Ovary (tissue), 10 donors: ENCODE measurements at places on chromosomes 2 and 18. TPM values are rescaled to one million over a fixed set of nuclear protein-coding genes. Genes with fewer than 3 reads are reported as not detected.

Gene COL6A3
- total RNA-seq: 479 TPM

Gene MTA3
- 76.1 TPM for total RNA-seq

Gene DES
- 86.5 TPM for total RNA-seq

Gene CHRNA1
- not detected for total RNA-seq

GRCh38 chr2:228417956-228418355 lies 236.5 kb upstream of the SPHKAP start:
- no peak overlapping the region for H3K27ac ChIP-seq
- DNase-seq: no peak
- H3K4me3 ChIP-seq: no peak overlapping the region
- H3K27me3 ChIP-seq: no peaks in the 10 kb centered on the region
- no peaks in the 10 kb centered on the region for H3K4me1 ChIP-seq
- H3K36me3 ChIP-seq: no peaks in the 10 kb centered on the region

- H3K27ac ChIP-seq: no peak overlapping the region
- no peaks in the 10 kb centered on the region for H3K4me1 ChIP-seq
- H3K36me3 ChIP-seq: no peaks in the 10 kb centered on the region
- H3K4me3 ChIP-seq: no peak overlapping the region
Measured at GRCh38 chr2:157256626-157257025, 879 bp upstream of the GALNT5 start.

GRCh38 chr2:103605071-103605780 lies 843.4 kb downstream of the TMEM182 start:
- no peak overlapping the region for H3K4me3 ChIP-seq
- H3K4me1 ChIP-seq: no peaks in the 10 kb centered on the region
- H3K27me3 ChIP-seq: no peaks in the 10 kb centered on the region
- H3K36me3 ChIP-seq: no peaks in the 10 kb centered on the region

DNA sequence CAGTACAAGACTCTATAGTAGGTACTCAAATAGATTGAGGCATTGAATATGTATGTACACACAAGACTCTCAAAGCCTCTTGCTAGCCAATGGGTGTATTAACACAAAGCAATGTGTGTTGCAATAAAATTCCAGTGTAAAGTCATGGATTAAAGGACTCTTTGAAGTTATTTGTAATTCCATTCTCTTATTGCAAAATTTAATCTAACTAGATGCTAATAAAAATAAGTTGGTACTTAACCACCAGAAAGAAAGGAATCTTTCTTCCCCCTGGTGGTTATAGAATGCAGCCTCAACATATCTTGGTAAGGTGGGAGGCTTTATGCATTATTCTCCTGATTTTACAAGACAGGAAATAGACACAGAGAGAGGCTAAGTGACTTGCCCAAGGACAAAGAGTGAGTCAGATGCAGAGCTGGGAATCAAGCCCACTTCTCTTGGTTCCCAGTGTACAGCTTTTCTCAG lies 18.0 kb downstream of the LRP1B start:
- no peaks in the 10 kb centered on the region for H3K36me3 ChIP-seq
- H3K27ac ChIP-seq: no peak overlapping the region
- no peaks in the 10 kb centered on the region for H3K27me3 ChIP-seq
- no peaks in the 10 kb centered on the region for H3K4me1 ChIP-seq
- DNase-seq: no peak

- no peak overlapping the region for H3K4me3 ChIP-seq
- no peak overlapping the region for H3K27ac ChIP-seq
- DNase-seq: no peak
- H3K36me3 ChIP-seq: no peaks in the 10 kb centered on the region
- no peaks in the 10 kb centered on the region for H3K27me3 ChIP-seq
Measured at GRCh38 chr18:73479477-73479876, 611.7 kb upstream of the NETO1 start.

- H3K27me3 ChIP-seq: no peaks in the 10 kb centered on the region
- no peak overlapping the region for H3K27ac ChIP-seq
- peak; percentile 67 for DNase-seq
- H3K4me3 ChIP-seq: no peak overlapping the region
- H3K36me3 ChIP-seq: no peaks in the 10 kb centered on the region
- H3K4me1 ChIP-seq: peaks cover 5% of the 10 kb centered on the region
Measured at GRCh38 chr2:27249891-27250651, 12.8 kb downstream of the SLC30A3 start.

DNA sequence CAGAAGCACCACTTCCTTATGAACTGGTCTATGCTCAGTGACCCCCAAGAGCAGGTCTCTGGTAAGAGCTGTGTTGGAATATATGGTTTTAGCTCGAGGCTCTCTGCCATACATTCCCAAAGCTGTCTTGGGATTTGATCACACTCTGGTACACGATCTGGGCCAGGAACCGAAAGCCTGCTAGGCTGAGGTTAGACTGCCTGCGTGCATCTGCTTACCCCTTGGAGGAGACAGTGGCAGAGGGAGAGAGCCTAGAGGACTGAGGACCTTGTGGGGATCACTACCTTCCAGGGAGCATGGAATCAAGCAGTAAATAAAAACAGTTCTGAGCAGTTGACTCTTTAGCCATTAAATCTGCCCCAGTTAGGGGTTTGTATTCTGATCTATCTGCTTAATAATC lies 63.7 kb downstream of the ZNF532 start:
- peaks cover 5% of the 10 kb centered on the region for H3K4me1 ChIP-seq
- no peak overlapping the region for H3K4me3 ChIP-seq

DNA sequence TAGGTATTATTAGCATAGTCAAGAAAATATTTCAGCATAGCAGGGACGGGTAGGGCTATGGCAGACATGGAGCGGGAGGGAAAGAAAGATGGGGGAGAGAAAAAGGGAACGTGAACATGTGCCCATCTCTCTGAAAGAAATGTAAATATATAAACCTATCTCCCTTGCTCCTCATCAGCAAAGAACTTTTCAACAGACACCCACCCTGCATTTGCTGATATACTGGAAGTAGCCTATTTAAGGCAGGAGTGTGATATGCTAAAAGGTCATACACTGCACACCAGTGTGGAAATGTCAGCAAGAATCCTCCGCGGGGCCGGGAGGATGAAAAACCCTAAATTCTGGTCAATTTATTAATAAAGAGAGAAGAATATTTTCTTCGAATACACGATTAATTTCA lies 1.7 kb downstream of the MBOAT2 start:
- no peak overlapping the region for H3K4me3 ChIP-seq
- no peak overlapping the region for H3K27ac ChIP-seq

DNA sequence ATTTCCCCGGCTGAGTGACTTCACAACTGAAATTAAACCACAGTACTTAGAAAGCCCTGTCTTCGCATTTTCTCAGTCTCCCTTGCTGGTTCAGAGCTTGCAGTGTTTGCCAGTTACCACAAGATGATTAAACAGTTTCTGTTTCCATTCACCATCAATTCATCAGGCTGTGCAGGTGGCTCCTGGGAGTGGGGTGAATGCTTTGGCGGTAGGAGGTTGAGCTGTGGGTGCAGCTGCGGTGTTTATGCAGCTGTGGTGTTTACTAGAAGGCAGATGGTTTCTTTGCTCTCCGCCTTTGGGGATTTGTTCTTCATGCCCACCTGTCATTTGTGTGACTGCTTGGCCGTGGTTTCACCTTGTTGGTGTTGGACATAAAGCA lies 16.1 kb downstream of the ACOXL start:
- H3K4me3 ChIP-seq: no peak overlapping the region
- no peaks in the 10 kb centered on the region for H3K27me3 ChIP-seq
- H3K36me3 ChIP-seq: no peaks in the 10 kb centered on the region
- H3K4me1 ChIP-seq: no peaks in the 10 kb centered on the region
